Right kidney (tissue), 9 donors: ENCODE measurements at places on chromosomes 3 and 15.
A peak's percentile ranks its signal among the peaks of the same experiment; 100 is the strongest.

DNA sequence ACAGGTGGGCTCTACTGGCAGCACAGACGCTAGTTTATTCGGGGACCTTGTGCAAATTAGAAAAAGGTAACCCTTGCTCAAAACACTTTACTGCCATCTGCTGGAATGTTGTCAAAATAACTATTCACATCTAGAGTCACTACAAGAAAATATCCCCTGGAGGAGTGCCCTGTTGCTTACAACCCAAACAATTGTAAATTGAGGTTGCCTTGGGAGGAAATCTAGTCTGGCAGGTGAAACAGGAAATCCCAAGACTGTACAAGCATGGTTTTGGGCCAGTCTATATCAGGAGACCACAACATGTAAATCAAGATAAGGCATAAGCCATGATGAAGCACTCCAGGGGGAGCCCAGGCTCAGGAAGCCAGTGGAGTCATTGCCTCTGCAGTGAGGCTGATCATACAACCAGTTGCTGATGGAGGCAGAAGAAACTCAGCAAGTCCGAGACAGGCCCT, 136.8 kb upstream of the ACP3 start:
- DNase-seq, result peak; percentile 9

DNA sequence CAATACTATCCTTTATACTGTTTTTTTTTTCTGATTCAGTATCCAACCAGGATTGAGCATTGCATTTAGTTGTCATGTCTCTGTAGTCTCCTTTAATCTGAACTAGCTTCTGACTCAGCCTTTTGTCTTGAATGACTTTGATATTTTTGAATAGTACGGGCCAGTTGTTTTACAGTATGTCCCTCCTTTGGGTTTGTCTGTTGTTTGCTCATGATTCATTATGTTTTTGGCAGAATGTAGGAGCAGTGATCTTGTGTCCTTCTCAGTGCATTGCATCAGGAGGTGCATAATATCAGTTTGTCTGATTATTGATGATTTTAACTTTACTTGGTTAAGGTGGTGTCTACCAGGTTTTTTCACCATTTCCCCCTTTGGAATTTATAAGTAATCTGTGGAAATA, 20.5 kb downstream of the EXOG start:
- DNase-seq, result no peak

DNA sequence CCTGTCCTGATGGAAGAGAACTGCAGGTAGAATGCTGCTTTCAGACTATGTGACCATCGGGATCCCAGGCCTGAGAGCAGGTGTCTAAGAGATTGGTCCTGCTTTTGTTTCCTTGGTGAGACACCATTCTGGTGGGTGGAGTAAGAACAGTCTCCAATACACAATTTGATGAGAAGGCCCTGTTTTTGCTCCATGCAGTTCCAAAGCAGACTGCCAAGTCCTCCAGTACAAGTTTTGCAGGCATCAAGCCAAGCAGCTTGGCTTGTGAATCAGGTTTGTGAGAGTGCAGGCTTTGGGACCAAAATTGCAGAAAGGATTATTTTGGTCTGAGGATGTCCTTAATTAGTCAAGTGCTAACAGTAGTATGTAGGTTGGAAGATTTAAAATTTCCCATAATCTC, 381.6 kb downstream of the FOXP1 start:
- no peak for DNase-seq

- DNase-seq, result no peak
These were observed 335.2 kb upstream of the MCTP2 start for GRCh38 chr15:93895976-93896770.

GRCh38 chr15:63023351-63023945, 19.1 kb upstream of the TPM1 start:
- DNase-seq, result no peak

GRCh38 chr15:69523010-69524001, 70.7 kb downstream of the RPLP1 start:
- DNase-seq, result no peak

DNA sequence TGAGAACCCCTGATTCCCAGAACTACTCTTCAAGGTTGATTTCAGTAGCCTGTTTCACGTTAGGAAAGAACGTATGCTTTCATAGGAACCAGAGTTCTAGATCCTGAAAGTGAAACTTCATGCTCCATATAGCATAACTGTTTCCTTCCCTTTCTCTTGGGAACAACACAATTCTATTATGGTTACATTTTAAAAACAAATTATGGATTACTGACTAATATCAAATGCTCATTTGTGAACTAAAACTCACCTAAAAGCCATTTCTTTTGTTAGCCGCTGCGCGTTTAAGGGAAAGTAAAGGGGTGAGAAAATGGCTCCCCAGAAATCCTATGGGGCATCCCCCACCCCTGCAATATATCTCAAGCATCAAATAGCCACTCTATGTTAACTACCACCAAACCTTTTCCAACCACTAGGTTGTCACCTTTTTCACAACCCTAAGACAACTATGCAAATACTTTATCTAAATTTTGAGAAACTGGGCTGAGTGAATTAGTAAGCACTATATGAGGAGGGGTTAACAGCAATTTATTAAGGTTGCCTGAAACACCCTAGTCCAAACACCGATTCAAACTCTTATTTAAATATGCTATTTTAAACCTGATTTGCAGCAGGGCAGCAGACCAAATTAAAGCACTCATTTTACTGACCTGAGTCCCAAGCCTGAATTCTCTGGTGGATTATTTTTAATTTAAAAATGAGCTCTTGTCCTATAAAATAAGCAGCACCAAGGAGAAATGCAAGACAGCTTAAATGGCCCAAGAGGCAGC, 2.4 kb downstream of the SIAH2 start:
- no peak for DNase-seq

DNA sequence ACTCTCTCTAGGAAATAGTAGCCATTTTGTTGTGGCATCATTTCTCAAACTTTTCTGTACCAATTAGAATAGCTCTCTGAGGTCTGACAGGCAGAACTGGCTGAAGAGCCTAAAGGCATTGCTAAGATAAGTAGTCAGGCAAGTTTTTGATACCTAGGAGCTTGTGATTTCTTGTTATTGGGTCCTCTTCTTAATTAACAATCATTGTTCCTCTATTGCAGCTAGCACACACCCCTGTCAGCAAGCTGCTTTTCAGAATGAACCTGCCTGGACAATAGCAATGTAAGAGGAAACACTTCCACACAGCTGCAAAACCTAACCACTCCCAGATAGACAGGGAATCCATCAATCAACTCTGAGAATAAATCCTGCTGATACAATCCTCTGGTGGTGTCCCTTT, 403.9 kb upstream of the TBL1XR1 start:
- no peak for DNase-seq

DNA sequence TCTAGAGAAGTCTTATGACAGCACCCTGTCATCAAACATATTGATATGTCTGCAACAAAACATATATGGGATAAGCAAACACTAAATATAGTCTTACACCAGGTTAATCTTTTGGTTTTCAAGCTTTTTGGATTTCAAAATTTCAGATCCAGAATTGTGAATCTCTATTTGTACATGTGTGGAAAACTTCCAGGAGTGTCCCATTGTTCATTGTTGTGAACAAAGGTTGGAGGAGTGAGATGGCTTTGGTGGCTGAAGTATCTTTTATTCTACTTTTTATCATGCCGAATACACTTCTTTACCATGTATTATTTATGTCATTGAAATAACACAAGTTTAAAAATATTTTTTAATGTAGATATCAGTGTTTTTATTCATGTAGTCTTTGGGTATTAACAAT, 5.9 kb upstream of the FHIT start:
- DNase-seq, result no peak

DNA sequence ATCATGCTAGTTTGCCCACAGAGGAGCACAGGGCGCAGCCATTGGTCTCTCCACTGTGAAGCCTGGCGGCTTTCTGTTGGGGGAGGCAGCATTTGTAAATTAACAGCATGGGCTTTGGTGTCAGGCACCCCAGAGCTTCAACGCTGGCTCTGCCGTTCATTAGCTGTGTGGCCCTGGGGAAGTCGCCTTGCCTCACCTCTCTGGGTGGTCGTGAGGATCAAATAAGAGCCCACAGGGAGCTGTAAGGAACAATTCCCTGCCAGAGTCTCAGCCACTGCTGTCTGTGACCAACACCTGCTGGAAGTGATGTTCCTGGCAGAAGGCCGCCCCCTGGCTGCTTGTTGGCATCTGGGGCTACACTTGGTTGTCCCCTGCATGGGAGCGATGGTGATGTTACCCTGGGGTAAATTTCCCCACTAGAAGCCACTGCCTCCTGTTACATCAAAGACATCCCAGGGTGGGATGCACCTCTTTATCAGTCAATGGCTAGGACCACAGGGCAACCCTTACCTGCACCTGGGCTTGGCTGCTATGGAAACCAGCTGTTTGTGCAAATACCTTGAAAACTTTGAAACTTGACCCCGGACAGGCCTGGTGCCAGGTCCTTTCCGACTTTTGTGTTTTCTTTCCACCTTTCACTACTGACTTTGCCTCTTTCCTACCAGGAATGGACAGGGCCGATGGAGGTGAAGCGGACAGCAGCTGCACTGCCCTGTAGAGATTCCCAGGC, 36.9 kb downstream of the DNASE1L3 start:
- peak; percentile 35 for DNase-seq

- no peak for DNase-seq
These were observed 130.9 kb upstream of the IQSEC1 start for GRCh38 chr3:13204177-13204581.

DNA sequence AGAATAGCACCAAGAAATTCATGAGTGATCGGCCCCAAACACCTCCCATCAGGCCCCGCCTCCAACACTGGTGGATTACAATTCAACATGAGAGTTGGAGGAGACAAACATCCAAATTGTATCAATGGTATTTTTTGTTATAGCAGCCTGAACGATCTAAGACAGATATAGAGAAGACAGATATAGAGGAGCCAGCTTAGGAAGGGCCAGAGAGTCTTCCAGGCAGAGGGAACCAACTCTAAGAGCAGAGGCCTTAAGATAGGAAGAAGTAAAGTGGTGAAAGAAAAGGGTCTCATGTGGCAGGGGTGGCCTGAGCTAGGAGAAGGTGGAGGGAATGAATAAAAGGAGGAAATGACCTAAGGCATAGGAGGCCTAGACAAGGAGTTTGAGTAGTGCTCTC, 158.8 kb upstream of the TBL1XR1 start:
- no peak for DNase-seq

GRCh38 chr15:67189326-67190051, 65.0 kb downstream of the AAGAB start:
- no peak for DNase-seq

- no peak for DNase-seq
These were observed 218.0 kb upstream of the CDIN1 start for GRCh38 chr15:36361351-36361870.

DNA sequence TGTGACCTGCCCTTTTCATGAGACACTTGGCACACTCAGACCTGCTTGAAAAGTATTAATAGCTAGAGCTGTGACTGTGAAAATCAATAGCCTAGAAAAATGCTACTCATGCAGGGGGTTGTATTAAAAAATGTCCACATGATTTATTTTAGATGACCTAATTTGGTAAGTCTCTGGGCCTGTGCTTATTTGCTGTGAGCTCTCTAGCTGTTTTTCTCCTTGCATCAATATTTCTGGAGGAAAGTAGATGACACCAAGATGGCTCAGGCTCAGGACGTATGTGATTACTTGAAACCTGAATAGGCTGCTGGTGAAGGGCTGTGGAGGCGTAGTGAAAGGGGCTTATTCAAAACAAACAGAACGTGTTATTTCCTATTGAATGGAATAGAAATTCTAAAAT, 29.5 kb downstream of the KCNAB1 start:
- no peak for DNase-seq

GRCh38 chr15:51403072-51403878, 61.8 kb downstream of the GLDN start:
- DNase-seq, result no peak

- DNase-seq, result no peak
These were observed 93.2 kb downstream of the DGKG start for GRCh38 chr3:186268616-186269448.

DNA sequence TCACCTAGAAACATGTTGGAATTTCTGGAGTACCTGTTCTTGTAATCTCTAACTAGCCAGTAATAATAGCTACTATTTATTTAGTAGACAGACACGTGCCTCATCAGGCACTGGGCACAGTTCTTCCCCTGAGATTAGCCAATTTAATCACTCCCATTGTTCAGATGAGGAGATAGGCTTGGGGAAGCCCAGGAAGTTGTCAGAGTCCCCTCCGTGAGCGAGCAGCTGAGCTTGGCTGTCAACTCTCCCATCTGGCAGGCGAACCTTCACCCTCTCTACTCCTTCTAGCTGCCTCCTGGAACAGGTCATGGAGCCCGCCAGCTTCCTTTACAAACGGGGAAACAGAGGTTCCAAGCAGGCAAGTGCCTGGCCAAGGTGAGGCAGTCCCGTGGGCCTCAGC, 31.1 kb upstream of the FGD5 start:
- no peak for DNase-seq

DNA sequence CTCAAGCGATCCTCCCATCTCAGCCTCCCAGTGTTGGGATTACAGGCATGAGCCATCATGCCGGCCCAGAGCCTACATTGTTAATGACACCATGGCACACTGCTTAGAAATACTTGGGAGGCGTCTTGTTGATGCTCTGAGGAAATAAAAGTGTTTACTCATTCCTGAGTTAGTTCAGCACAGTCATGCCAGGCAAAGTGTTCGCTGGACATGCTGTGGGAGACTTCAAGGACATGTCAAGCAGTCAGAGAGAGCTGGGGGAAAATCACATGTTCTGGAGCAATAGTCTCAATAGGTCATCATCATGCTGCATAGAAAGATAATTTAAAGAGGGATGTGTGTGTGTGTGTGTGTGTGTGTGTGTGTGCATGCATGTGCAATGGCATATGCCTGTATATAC, 37.5 kb downstream of the TTC23 start:
- DNase-seq, result no peak

DNA sequence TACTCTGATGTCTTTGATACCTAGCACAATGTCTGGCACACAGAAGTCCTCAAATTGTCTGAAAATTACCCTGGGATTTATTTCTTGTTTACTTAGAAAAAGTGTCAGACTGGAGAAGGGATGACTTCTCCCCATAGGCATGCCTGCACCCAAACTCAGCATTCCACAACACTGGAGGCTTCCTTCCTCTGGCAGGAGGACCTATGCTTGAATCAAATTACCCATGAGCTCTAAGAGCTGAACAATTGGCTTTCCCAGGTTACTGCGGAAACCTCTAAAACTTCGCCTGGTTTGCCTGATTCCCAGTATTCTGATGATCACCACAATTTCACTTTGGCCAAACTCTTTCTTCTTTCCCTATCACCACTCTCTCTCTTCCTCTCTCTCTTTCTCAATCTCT, 217.4 kb downstream of the DIPK2A start:
- no peak for DNase-seq

- DNase-seq, result no peak
These were observed 106.9 kb downstream of the LRRK1 start for GRCh38 chr15:101025896-101026631.

- no peak for DNase-seq
These were observed 73.1 kb upstream of the TSPAN3 start for GRCh38 chr15:77144026-77144425.

- DNase-seq, result no peak
These were observed 6.7 kb upstream of the PSTPIP1 start for GRCh38 chr15:76987896-76988860.

DNA sequence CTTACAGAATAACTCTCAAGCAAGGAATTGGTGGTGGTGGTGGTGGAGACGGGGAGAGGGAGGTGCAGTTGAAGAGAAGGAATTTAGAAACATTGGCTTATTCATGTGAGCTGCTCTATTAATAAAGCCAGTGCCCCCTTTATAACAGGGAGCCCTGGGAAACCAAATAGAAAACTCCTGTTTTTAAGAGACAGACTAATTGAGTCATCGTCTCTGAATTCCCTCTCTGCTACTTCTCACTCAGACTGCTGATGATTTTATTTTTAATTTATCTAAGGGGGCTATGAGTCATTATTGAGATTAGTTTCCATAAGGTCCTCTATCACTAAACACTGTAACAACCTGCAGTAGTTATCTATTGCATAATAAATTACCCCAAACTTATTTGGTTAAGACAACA, 145.9 kb upstream of the GALNT15 start:
- DNase-seq, result no peak
